A549 treated with dexamethasone at 1 μM for 4 hours (cell line): ENCODE measurements at places on chromosomes 6 and 20. TPM values are rescaled to one million over a fixed set of nuclear protein-coding genes. Genes with fewer than 3 reads are reported as not detected.

The TULP1 gene
- total RNA-seq, result not detected in 5 replicates

The CLVS2 gene
- 0.07 to 0.27 TPM (median 0.20 TPM) in 5 replicates for total RNA-seq

The MAFB gene
- total RNA-seq, result 0.19 to 0.37 TPM (median 0.28 TPM) in 5 replicates

The CST1 gene
- 1.1 to 2.5 TPM (median 1.4 TPM) in 5 replicates for total RNA-seq

The ZNF391 gene
- 0.24 to 0.64 TPM (median 0.27 TPM) in 5 replicates for total RNA-seq

The HDGFL1 gene
- not detected in 5 replicates for total RNA-seq
